NCI-H524 (cell line): ENCODE measurements at places on chromosomes 1 and 21.

DNA sequence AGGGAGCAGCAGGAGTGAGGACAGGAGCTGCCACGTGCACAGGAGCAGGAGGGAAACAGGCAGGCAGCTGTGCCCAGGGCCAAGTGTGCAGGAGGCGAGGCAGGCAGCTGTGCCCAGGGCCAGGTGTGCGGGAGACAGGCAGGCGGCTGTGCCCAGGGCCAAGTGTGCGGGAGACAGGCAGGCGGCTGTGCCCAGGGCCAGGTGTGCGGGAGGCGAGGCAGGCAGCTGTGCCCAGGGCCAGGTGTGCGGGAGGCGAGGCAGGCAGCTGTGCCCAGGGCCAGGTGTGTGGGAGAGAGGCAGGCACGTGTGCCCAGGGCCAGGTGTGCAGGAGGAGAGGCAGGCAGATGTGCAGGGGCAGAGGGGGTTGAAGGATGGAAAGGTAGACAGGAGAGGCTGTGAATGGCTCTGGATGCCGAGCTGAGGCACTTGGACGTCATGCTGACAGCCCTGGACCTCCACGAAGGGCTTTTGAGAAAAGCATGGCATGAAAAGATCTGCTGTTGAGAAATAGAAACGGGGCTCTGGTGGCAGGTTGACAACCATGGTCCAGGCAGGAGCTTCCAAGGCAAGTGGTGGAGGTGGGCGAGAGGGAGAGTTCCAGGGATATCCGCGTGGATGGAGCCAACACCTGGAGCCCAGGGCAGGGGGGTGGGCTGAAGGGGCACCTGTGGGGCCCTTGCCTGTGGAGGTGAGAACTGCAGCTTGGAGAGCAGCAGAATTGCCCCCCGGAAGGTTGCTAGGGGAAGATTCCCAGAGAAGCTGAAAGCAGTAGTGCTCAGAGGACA is 19.1 kb upstream of the NPHP4 start:
- no peak for DNase-seq

GRCh38 chr1:171743081-171743870 is 1.4 kb upstream of the VAMP4 start:
- peak; percentile 59 for DNase-seq

- DNase-seq, result no peak
Measured at GRCh38 chr1:81021134-81021533, 779.6 kb upstream of the ADGRL2 start.

- no peak for DNase-seq
Measured at GRCh38 chr1:30657131-30658013, 66.0 kb downstream of the MATN1 start.
